ENCODE measurements at places on chromosomes 3 and 15.

DNA sequence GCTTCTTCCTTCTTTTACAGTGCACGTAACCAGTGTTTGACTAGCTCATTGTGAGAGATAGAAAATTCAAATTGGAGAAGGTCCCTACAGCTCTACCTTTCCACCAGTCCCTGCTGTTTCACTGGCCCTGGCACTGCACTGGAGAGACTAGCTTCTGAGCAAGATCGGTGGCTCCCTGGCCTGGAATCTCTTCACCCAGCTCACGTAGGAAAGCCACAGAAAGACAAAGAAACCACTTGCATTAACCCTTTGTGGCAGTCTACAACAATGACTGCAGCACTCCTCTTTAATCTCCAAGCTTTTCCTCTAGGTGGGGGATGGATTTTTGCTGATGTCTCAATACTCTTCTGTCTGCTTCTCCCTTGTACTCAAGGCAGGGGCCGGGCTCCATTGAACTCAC lies 155.9 kb downstream of the PEX5L start:
- DNase-seq = no peak

GRCh38 chr3:71582612-71583565 lies 639 bp downstream of the FOXP1 start:
- peak; percentile 85 for DNase-seq

DNA sequence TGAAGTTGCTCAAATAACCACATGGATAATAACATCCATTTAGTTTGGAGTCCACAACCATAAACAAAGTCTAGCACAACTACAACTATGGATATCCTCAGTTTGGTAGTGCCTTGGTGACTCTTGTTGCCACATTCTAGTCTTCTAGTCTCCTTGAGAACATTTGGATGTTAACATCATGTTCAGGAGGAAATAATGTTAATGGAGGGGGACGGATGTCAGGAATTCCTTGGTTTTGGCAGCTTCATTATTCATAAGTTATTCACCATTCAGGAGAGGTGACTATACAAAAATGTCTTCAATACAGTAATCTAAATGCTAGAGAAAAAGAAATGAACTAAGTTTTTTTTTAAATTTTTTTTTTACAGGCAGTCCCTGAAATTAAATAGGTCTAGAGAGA lies 26.4 kb upstream of the GABPB1 start:
- no peak for DNase-seq

- DNase-seq = no peak
These were observed 262.1 kb upstream of the TGFBR2 start for GRCh38 chr3:30344288-30344687.

- no peak for DNase-seq
These were observed 4.9 kb downstream of the HDAC11 start for GRCh38 chr3:13484851-13485590.

DNA sequence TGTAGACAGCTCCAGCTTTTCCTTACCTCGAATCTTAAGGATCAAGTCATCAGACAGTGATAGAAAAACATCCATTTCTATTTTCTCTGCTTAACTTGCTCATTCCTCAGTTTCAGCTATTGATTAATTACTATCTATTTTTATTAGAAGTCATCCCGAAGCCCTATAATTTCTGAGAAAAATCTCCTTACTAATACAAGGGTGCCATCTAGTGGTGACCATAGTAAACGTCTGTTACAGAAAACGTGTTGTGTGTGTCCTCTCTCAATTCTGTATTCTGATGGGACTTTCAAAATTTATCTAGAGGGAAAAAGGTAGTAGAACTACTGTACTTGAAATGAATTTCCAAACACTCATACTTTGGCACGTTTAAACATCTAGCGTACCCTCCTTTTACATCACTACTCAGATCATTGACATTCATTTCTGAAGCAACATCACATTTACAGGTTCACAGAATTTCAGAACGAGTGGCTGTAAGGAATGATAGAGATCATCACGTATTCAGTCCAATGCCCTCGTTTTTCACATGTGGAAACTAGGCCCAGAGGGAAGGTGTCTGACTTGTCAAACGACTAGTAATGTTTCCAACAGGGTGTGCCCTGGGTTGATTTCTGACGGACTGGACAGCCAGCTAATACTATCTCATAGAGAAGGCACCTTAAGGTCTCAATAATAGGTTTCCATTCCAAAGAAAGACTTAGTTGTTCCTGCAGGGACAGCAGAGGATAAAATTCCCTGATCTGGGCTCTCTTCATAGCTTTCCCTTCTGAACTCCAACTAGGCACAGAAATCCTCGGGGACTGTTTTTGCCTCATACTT lies 25.6 kb downstream of the HACD2 start:
- DNase-seq = no peak

DNA sequence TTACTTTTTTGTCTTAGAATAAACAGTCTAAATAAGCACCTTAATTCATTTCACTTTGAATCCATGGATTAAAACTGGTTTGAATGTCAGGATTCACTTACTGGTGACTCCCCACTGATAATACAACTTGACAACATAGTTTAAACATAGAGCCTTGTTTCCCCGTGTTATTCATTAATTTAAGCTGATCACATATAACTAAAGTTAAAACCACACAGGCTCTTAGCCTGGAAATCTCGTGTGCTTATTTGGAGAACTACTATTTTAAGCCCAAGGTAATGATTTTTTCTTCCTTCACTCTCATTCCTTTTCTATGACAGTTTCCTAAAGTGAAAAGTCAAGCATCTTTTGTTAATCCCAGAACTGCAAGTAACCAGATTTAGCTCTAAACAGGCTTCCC lies 64.2 kb downstream of the HACD2 start:
- no peak for DNase-seq

GRCh38 chr15:88139936-88140335 lies 116.6 kb downstream of the NTRK3 start:
- DNase-seq = no peak

DNA sequence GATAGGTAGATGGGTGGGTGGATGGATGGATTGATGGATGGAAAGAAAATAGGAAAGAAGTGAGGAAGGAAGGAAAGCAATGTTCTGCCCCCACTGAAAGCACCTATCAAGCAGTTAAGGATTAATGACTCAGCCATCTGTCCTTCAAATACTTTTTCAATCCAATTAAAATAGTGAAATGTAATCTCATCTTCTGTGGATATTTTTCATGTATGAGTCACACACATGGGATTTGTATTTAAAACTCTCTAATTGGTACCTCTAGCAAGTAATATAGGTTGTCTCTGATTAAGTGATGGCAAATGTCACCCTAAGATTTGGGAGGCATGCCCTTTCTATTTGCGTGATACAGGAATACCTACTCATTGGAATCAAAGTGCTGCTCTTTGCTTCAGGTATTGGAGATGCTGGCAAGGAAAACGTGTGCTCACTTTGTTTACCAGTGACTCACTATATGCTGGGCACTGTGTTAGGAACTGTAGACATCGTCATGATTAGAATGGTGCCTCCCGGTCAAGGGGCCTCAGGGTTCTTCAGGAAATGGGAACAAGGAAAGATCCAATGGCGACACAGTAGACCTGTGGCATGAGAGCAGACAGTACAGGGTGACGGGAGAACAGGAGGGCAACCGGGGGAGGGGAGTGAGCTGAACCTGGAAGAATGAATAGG lies 230.1 kb downstream of the CLSTN2 start:
- no peak for DNase-seq

DNA sequence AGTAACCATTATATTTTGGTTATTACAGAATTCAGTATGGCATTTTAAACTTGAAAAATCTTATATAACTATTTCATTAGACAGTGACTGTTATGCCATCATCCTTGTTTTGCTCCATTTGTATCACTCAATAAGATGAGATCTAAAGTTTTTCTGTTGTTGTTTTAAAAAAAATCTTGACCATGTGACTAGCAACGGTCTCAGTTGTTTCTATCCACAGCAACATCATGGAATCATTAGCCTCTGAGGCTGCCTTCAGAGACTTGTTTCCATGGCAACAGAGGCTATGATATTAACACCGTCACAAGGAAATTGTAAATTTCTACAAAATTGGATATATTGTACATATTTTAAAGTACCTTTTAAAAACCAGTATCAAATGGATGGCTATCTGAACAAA lies 129.8 kb downstream of the DLG1 start:
- DNase-seq = no peak

DNA sequence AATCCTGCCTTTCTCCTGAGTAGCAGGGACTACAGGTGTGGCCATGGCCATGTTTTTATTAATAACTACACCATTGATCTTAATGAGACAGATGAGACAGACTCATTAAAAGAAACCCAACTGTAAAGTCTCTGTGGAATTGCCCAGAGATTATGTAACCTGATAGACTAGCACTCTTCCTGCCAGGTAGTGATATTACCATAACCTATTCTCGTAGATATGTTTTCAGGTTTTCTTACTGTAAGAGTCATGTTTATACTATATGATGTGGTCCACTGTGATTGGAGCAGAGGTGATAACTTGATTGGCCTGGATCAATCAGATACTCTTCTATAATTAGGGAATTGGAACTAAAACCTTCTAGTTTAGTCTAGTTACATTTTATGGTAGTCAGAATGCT lies 93.7 kb downstream of the NFKBIZ start:
- no peak for DNase-seq

GRCh38 chr3:137219801-137220445 lies 262.1 kb downstream of the IL20RB start:
- no peak for DNase-seq

DNA sequence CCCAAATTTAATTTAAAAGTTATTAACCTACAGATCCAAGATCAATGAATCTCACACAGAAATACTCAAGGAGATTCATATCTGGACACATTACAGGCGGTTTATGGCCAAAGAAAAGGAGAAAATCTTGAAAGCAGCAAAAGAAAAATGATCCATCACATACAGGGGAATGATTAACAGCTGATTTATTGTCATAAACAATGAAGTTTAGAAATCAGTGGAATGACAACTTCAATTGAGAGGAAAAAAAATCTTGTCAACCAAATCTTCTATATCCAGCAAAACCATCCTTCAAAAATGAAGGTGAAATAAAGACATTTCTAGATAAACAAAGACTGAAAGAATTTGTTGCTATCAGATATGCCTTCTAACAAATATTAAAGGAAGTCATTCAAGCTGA lies 156.2 kb upstream of the SEMA6D start:
- no peak for DNase-seq

- DNase-seq = no peak
These were observed 22.4 kb downstream of the PTH1R start for GRCh38 chr3:46900007-46900292.

DNA sequence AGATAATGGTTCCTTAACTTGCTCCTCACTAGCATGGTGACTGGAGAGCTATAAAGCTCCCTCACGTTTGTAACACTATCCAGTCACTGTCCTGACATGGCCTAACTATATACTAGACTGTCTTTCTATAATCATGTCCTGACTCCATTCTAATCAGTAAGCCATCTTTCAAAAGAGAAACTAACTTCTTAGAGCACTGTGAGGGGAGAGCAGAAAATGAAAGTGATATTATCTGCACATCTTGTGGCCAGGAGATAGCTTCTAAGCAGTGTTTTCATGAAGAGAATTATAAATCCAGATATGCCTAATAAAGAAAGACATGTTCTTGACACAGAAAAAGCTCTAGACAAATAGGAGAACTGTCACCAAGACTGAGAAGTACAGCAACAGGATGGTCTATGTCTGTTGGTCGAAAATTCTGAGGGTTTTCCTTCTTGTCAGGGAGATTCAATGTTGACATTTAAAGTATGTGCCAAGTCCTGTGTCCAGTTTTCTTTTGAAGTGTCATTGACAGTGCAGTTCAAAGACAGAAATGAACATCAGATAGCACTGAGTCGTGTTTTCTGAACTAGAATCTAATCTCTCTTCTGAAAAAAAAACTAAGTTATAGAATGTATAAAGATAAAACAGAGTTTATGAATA lies 230.6 kb upstream of the PEX5L start:
- DNase-seq = no peak

- no peak for DNase-seq
These were observed 8.7 kb upstream of the TRIM69 start for GRCh38 chr15:44727485-44728231.

DNA sequence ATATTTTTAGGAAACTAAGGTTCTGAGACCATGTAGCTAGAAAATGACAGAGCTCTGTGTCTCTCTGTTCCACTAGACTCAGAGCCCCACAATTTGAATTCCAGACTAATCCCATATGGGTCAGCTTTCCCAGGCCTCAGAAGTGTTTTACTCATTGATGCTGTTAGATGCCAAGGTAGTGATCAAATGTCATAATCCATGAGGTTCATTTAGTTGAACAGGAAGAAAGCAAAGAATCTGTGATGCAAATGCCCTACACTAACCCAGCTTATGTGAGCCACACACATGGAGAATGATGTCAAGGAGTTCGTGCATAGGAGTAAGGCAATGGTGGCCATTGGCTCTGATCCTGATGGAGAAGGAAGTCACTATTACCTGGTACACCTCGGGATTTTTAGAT lies 363.4 kb upstream of the RARB start:
- no peak for DNase-seq

DNA sequence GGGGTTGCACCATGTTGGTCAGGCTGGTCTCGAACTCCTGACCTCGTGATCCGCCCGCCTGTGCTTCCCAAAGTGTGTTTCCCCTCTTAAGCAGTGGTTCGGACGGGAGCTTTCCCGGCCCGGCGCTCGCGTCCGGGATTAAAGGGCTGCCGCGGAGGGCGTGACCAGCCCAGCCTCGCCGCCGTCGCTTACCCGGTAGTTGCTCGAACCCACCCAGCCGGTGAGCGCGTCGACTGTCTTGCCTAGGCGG lies 513 bp downstream of the CLASP2 start:
- DNase-seq = peak; percentile 84

GRCh38 chr15:78928616-78929093 lies 16.2 kb downstream of the CTSH start:
- no peak for DNase-seq

GRCh38 chr3:30440147-30440604 lies 166.2 kb upstream of the TGFBR2 start:
- DNase-seq = no peak

DNA sequence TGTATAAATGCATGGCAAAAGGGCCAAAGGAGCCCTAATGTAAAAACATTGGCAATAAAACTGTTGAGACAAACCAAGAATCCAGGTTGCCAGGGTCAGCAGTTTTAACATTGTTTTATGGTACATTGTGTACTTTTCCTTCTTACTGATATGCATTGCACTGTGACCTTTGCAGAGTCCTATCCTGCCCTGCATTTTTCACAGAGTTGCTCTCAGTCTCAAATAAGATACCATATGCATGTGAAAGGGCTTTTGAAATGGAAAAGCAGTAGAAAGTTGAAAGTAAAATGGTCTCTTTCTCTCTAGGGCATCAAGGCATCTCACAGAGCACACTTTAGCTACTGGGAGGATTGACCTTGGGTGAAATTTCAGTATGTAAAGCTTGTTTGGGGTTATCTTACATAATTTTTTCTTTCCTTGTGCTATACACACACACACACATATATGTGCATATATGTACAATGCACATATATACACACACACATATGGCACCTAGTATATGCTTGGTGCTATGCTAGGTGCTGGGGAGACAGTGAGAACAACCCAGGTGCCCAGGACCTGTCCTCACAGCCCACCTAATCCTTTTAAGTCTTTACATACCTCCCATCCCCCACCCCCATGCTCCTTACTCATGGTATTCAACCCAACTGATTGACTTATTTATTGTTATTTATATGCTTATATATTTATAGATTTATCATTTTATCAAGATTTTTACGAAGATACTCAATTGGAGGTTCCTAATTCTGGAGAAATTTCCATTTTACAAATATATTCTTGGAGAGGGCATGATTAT lies 1.2 kb upstream of the PPP2R3A start:
- DNase-seq = no peak
